Effector memory CD8-positive, alpha-beta T cell (primary cell): ENCODE measurements at places on chromosomes 12 and 14.

- no peak for DNase-seq
These were observed 1.3 kb downstream of the MOK start for GRCh38 chr14:102303664-102304063.

DNA sequence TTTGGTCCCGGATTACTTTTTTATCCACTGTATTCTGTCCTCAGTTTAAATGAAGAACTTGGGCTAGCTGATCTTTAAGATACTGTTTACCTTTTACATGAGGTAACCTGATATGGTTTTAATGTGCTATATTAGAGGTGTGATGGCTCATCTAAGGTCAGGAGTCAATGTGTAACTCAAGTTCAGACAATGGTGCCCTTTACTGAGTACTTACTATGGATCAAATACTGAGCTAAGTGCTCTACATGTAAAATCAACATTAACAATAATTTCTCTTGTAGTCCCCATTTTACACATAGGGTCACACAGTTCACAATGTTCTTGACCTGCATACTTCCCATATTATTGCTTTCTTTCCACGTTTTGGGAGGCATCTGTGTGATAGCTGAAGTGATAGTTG is 79.2 kb downstream of the CEP83 start:
- no peak for DNase-seq

- DNase-seq: no peak
These were observed 1.6 kb downstream of the ANKRD33 start for GRCh38 chr12:51889216-51890132.

DNA sequence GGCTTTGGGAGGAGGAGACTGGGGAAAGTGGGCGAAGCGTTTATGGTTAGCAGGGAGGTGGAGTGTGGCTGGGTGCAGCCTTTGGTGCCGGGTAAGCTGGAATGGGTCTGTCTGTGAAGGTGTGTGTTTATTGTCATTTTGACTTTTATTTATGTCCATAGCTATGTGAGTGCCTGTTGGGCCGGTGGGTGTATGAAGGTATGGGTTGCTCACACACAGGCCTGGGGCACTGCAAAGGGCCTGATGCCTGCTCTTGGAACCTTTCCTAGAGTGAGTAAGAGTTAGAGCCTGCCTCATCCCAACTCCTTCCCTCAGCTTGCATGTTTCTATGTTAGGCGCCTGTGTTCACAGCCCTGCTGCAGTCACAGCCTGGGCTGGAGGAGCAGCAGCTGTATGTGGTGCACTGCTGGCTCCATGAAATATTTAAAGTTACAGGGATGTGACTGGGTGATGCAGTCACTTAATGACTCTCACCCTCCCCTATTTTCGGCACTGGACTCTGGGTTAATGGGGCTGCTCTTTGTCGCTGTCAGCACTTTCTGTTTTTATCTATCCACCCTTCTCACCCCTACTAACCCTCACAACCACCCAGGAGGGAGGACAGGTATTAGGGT is 2.6 kb upstream of the PPP1R1A start:
- DNase-seq: no peak

- DNase-seq: no peak
These were observed 60.0 kb downstream of the DCAF5 start for GRCh38 chr14:69092840-69093422.
